ENCODE measurements at places on chromosomes 16 and 17.

DNA sequence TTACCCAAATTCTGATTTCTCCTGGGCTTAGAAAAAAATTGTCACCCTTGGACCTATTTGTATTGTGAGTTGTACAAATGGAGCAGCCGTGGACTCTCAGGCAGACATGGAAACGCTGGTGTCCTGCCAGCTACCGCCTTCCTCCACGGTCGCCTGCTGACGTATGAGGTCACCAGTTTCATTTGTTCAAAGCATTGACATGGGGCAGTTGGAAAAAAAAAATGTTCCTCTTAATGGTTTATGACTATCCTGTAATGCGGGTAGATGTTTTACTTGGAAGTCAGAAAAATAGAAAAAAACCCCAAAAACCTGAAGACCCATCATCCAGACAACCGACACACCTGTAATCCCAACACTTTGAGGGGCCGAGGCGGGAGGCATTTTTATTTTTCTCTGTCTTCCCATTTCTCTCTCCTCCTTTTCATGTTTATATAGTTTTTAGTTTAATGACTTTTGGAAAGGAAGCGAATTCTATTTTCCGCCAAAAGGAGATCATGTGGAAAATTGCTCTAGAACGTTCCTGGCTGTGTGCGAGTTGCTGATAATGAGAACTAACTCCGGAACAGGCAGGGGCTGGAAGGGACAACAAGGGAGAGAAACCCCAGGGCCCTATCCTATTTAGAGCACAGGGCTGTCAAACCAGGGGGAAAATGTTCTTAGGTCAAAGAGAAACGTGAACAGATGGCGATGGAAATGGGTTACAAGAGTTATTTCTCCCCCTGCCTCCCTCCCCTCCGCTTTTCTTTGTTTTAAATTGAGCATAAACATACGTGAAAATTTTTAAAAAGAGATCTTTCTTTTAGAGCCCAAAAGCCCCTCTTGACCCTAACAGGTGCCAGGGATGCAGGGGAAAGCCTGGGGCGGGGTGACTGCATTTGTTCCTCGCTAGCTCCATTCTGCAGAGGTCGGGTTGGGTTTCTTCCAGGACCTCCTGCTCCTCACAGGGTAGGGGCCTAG is 13.7 kb downstream of the DNAH17 start:
- no peak for DNase-seq

DNA sequence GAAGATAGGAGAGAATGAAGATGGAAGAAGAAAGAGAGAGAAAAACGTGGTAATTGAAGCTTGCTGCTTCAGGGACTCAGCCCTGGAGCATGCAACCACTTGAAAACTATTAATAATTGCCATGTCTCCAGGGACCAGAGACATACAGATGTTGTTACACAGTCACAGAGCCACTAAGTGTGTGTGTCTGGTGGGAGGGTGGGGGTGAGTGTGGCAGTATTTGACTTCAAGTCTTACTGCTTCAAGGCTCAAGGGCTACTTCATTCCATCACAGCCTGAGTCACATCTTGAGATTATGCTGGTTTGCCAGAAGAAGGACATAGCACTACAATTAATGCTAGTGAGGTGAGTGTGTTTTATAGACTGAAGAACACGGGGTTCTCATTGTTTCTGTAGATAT is 202.2 kb downstream of the CDH8 start:
- DNase-seq: no peak

- DNase-seq: no peak
Measured at GRCh38 chr17:33385713-33386112, 92.6 kb upstream of the ASIC2 start.

- DNase-seq: no peak
Measured at GRCh38 chr16:3155181-3155580, 20.4 kb downstream of the ZNF213 start.

DNA sequence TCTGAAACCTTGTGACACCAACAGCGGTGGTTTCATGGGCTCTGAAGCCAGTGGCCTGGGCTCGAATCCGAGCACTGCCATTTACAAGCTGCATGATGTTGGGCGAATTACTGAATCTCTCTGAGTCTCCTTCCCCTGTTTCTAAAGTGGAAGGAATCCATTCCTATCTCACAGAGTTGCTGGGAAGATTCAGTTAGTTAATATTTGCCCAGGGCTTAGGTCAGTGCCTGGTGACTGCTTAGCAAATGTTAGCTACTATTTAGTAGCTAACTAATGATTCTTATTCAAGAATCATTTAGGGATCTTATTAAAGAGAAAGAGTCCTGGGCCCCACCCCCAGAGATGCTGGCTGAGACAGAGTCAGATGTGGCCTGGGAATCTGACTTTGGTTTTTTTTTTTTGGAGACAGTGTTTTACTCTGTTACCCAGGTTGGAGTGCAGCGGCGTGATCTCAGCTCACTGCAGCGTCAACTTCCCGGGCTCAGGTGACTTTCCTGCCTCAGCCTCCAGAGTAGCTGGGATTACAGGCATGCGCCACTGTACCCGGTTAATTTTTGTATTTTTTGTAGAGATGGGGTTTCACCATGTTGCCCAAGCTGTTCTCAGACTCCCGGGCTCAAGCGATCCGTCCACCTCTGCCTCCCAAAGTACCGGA is 33.6 kb upstream of the RAI1 start:
- DNase-seq: no peak

DNA sequence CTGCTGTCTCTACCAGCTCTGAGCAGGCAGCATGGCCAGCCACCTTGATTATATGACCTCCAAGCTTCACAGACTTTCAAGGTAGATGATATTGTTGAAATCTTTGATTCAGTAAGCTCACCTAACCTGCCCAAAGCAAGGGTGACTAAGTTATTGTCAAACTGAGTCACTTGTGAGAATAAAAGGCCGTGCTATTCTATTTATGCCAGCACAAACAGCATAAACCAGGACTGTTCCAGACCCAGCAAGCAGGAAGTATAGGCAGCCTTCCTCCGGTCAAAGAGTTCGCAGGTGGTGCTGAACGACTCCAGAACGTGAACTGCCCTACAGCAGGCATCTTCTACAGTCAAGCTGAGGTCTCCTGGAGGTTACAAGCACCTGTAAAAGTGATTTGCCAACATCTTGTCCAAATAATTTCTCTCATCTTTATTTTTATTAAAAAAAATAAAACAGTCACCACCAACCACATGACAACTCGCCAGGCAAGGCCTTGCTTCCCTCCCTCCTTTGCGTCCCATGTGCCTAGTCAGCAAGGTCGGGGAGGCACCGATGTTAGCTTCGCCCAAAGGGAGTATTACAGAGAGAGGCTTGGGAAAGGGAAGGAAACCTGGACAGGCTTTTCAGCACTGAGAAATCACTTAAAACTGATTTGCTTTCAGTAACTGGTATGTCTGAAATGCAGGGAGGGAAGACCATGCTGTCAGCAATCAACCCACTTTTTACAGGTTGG is 10.8 kb downstream of the ARL2BP start:
- DNase-seq: no peak

DNA sequence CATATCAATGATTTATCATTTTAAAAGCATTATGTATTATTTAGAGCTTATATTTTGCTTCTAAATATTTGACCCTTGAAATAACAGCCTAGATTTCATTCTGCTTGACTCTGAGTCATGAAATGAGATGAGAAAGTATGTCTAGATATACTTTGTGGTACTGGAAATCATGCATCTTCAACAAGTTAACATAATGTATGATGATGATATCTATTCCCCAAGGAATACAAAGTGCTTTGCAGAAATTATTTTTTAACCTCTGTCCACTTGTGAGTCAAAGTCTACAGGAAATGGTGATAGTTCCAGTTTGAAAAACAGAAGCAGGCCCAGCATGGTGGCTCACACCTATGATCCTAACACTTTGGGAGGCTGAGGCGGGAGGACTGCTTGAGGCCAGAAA is 36.1 kb downstream of the GOSR1 start:
- no peak for DNase-seq

GRCh38 chr17:17419631-17420030 is 57.2 kb upstream of the MED9 start:
- no peak for DNase-seq

DNA sequence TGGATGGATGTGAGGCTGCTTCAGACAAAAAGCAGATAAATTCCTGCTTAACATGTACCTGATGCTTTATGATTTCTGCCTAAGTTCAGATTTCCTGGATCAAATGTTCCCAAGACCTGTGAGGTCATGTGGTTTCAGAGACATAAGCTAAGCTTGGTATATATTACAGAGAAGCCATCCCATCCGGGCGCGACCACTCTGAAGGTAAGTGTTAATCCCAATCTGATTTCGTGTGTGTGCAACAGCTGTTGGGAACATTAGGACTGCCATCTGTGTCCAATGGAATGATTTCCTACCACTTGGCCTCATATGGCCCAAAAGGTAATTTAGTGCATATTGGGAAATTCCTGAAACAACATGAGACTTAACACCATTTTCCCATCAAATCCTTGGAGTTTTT is 199.1 kb downstream of the HS3ST3B1 start:
- DNase-seq: no peak

DNA sequence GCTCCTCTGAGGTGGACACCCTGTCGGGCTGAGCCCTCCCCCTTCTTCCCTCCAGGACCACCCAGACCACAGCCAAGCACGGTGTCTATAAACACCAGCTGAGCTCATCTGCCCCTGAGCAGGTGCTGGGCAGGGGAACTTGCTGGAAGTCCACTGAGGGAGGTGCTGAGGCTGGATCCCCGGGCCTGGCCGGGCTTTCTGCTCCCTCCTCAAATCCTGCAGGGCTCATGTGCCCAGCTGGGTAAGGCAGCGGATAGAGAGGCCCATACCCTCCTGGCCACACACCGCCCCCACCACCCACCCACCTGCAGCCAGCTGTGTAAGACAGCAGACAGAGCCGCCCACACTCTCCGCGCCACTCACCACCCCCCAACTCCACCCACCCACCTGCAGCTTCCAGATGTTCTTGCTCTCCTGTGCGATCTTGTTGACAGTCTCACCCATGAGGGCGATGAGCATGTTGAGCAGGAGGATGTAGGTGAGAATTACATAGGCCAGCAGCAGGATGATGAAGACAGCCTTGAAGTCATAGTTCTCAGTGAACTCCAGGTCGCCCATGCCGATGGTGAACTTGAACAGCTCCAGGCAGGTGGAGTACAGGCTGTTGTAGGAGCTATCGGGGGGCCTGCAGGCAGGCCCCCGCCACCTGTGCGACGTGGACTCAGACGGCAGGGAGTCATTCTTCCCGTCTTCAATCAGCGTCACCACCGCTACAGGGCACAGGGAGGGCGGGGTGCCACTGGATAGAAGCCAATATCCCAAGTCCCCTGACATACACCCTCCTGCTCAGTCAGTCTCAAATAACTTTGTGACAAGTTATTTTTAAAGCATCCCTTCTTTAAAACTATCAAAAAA is 15.9 kb upstream of the TRPV3 start:
- no peak for DNase-seq

DNA sequence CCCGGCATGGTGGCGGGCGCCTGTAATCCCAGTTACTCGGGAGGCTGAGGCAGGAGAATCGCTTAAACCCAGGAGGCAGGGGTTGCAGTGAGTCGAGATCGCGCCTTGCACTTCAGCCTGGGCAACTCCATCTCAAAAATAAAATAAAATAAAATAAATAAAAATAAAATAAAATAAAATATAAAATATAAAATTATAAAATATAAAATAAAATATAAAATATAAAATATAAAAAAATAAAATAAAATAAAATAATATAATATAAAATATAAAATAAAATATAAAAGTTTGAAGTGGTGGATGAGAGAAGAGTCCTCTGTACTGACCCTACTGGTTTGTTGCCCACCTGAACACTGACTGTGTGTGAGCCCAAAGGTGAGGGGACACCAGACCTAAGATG is 15.2 kb downstream of the CCDC42 start:
- no peak for DNase-seq

DNA sequence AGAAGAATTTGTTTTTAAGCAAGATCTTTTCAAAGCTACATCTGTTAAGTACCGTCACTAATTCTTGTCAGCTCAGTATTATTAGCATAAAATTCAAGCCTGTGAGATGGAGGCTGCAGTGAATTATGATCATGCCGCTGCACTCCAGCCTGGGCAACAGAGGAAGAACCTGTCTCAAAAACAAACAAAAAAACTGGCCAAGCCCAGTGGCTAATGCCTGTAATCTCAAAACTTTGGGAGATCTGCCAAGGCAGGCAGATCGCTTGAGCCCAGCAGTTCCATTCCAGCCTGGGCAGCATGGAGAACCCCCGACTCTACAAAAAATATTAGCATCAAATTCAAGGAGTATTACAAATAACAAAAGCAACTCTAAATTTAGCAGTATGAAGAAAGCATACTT is 88.0 kb downstream of the STXBP4 start:
- no peak for DNase-seq

DNA sequence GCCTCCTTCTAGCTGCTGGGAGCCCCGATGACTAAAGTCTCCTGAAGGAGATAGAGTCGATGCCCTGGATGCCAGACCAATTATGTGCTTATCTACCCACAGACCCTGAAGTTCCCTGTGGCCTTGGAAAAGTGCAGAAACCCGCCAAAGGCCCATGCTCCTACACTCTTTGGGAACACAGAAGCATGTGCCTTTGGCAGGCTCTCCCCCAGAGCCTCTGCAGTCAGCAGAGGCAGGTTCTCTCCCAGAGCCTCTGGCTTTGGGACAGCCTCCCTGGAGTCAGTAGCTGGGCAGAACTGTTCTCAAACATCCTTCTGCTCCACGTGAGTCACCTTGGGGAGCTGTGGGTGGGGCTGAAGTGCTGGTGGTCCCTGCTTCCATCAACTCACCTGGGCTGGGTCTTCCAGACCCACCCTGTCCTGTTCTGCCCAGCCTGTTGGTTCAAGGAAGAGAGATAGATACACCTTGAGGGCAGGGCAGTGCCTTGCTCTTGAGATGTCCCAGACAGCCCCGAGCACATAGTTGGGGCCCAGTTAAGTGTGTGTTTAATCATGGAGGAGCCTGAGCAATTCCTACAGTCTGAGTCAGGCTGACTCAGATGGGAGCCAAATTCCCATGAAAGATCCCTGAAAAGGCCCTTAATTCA is 3.2 kb upstream of the CDK5RAP3 start:
- DNase-seq: no peak

DNA sequence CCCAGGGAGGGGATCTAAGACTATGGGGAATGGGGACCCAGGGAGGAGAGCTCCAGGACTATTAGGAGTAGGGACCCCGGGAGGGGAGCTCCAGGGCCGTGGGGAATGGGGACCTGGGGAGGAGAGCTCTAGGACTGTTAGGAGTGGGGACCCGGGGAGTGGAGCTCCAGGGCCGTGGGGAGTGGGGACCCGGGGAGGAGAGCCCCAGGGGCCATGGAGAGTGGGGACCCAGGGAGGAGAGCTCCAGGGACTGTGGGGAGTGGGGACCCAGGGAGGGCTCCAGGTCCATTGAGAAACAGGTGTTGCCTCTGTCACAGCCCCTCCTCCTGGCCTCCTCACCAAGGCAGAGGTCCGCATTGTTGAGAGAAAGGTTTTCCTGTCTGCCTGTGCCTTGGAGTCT is 16.0 kb downstream of the MPRIP start:
- DNase-seq: no peak

- DNase-seq: no peak
Measured at GRCh38 chr17:28177351-28177750, 134.9 kb downstream of the NLK start.

GRCh38 chr16:82088483-82088882 is 53.4 kb downstream of the HSD17B2 start:
- no peak for DNase-seq

Data from iPS DF 6.9 (cell line).